ENCODE measurements at places on chromosomes 11 and 22.

GRCh38 chr22:26995235-26995634 lies 337.8 kb downstream of the MIAT start:
- DNase-seq = no peak

GRCh38 chr11:13280092-13280722 lies 2.6 kb downstream of the BMAL1 start:
- no peak for DNase-seq

DNA sequence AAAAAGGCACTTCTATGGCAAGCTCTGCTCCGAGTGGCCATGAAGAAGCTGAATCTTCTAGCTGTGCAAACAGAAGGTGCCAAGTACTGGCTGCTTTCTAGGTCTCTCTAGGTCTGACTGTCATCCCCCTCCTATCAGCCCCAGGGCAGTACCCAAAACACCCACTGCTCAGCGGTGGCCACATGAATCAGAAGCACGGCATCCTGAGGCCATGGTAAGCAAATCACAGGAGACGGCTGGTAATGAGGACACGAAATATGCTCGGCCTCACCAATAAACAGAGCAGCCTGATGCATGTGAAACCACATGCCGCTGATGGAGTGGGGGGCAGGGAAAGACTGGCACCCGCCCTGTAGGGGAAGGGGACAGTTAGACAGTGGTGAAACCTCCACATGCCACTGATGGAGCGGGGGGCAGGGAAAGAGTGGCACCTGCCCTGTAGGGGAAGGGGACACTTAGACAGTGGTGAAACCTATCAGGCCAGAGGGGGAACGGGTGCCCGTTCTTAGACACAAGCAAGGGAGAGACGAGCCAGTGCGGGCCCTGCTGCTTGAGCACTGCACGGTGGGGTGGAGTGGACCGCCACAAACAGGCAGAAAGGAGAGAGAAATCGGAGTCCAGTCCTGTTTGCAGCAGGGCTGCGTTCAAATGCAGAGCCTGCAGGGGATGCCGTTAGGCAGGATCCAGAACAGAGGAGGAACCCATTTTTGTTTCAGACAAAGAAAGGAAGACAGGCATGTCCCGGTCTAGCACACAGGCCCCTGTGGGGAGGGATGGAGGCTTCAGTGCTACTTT lies 29.9 kb upstream of the MOB2 start:
- no peak for DNase-seq

DNA sequence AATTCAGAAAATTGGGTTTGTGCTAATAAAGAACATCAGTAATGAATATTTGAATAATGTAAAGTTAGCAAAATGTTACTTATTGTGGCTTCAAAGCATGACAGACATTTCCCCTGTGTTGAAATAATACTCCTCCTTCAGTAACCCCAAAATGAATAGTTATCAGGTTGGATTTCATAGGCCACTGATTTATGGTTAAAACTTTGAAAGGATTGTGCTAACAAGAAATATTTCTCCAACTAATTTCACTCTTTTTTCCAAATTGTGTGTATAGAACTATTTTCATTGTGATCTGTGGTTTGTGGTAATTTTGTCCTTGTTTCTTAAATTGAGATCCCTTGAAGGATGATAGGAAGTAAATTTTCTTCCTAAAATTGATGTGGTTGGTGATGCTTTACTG lies 7.9 kb downstream of the DDX10 start:
- no peak for DNase-seq

GRCh38 chr11:7347611-7348431 lies 96.1 kb downstream of the SYT9 start:
- DNase-seq = no peak

- DNase-seq = no peak
These were observed 23.1 kb downstream of the NCAPD3 start for GRCh38 chr11:134200688-134201087.

DNA sequence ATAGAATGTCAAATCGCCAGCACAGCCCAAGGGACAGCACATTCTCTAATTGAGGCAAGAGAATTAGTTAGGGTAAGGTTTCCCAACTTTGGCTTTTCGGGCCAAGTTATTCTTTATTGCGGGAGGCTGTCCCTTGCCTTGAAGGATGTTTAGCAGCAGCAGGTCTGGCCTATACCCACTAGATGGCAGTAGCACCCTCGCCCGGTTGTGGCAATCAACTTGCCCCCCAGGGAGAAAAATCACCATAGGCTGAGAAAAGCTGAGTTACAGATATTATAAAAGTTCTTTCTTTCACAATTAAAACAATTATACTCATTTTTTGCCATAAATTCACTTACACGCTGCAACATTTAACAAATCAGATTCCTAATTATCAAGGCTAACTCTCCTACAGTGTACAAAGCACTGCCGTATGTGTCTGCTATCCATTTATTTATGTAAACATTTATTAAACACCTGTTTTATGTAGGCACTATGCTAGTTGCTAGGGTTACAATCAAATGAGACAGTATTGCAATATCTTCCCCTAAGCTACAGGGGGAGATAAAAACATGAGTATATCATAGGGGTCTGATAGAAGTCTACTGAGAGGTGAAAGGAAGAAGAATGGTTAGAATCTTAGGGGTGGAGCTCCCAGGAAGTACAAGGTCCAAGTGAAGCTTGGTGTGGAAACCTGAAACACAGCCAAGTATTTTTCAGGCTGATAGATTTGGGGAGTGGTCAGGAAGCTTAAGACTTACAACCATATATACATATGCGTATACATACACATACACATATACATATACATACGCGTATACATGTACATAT lies 452.3 kb downstream of the RAB38 start:
- peak; percentile 14 for DNase-seq

Measured in endothelial cell of umbilical vein (primary cell).